ENCODE measurements at places on chromosomes 2 and 18.
A peak's percentile ranks its signal among the peaks of the same experiment; 100 is the strongest.

DNA sequence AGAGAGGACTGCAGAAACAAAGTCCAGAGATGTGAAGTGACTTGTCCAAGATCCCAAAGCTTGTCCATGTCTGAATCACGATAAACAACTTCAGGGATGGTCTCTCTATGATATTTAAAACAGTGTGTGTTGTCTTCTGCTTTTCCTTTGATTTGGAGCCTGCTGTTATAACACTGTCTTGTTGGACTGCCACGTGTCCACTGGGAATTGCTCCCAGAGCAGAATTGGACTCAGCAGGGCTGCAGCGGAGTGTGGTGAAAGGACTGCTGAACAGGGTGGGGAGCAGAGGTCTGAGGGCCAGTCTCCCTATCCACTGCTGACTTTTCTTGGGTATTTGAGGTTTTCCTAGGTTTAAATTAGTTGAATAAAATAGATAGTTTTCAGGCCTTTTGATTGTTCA lies 68.3 kb downstream of the IL1R2 start:
- DNase-seq: no peak

DNA sequence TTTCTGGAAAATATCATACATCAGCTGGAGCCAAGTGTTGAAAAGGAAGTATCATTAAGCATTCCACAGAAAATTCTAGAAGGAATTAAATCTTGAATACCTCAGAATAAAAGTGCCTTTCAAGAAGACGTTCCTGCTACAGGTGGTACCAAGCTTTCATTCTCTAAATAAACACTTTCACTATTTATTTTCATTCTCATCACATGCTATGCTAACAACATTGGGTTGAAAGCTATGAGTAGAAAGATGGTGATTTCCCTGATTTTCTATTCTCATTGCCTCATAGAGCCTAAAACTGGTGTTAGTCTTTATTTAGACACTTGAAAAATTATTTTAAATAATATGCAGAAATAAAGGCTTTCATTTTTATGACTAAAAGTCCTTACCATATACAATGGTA lies 324.7 kb downstream of the LRP1B start:
- DNase-seq: no peak

DNA sequence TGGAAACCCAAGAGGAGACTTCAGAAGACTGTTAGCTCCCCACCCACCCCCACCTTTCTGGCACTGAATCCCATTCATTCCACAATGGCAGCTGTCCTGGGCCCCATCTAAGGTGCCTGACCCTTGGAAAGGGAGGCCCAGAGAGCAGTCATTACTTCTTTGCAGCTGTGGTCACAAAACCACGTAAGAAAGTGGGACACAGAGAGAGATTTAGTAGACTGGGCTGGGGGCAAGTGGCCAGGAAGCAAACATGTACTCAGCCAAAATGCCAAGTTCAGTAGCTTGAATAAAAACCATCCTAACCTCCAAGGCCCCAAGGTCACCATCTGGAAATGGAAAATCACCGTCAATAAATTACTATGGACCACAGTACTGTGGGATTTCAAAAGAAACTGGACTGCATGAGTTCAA lies 381.4 kb downstream of the TNS1 start:
- DNase-seq: no peak

- DNase-seq: peak; percentile 96
Measured at GRCh38 chr18:48663931-48664847, 125.4 kb downstream of the CTIF start.

DNA sequence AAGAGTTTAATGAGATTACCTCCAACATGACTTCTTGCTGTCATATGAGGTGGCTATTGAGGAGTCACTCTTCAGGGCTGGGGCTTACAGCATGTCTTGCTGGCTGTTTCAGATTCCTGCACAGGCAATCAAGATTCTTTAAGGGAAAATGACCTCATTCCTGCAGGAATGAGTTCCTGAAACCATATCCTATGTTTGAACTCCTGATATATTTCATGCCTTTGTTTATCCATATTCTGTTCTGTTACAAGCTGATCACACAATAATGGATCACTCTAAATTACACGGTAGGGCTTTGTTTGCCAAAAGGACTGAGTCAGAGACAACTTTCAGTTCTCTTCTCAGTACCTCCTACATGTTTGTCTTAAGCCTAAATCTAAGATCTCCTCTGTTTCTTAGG lies 879.8 kb upstream of the PIK3C3 start:
- no peak for DNase-seq

- DNase-seq: no peak
Measured at GRCh38 chr2:109213646-109214433, 84.8 kb downstream of the SH3RF3 start.

DNA sequence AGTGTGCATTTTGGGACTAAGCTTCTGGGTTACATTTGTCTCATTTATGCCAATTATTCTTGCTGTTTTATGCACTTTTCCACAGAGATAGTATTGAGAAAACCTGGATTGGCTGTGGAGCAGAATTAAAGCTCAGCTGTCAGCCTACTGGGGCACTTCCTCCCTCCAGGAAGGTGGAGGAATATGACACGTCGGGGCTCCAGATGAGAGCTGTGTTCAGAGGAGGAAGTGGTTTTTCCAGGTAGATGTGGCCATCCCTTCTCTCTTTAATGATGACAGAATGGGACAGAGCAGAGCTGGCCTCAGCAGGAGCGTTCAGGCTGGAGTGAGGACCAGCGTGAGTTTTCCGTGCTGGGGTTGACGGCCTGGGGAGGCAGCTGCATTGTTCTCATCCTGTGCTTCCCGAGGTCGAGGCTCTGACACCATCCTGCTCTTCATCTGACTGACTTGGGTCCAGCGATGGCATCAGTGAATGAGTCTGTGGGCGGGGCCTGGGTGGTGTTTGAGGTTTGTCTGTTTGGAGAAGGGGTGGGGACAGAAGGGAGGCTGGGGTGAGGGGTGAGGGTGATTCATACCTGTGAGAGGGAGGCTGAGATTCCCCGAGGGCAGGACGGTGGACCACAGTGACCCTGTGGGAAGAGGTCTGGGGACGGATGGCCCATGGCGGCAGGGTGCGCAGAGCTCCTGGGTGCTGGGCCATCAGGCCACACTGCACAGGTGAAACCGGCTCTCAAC lies 207.0 kb downstream of the LDLRAD4 start:
- DNase-seq: no peak

GRCh38 chr18:35693829-35694228 lies 112.3 kb downstream of the GALNT1 start:
- DNase-seq: no peak

- no peak for DNase-seq
Measured at GRCh38 chr18:56468396-56468795, 170.0 kb downstream of the TXNL1 start.

DNA sequence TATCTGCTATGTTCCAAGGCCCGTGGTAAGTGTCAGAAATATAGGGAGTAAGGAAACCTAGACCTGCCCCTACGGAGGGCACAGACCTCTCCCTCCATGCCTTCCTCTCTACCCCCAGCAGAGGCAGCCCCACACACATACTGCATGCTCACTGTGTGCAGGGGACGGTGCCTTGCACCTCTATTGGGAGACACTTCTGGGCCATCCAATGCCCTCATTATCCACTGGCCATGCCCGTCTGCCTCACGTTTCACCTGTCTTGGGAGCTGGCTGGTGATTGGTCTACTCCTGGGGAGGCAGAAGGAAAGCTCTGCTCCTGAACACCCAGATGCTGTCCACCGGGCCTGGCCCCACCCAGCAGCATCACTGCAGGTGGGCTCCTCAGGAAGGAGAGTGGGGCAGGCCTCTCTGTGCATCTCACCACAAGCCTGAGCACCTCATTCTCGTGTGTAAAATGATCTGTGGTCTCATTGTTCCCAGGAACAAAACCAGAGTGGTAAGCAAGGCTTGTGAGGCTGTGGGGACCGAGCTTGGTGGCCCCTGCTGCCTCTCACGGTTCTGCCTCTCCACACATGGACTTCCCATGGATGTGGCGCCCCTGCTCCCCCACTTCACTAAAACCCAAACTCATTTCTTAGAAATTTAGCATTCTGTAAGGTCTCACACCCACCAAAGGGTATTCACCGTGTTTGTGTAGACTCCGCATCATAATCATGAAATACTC lies 312.5 kb upstream of the HS6ST1 start:
- peak; percentile 12 for DNase-seq

GRCh38 chr2:130964931-130965330 lies 128.2 kb downstream of the ARHGEF4 start:
- no peak for DNase-seq

DNA sequence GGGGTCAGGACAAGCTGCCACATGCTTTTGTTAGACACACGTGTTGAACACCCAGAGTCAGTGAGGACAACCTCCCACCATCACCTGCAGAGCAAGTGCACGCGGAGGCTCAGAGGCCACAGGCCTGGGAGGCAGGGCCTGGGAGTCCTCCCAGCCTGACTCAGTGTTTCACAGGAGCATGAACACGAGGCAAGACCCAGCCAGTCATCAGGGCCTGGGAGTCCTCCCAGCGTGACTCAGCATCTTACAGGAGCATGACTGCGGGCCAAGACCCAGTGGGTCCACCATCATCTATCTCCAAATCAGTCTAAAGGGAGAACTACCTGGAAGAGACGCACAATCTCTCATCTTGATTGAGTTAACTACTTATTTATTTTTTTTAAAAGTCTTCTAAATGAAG lies 112.6 kb upstream of the PXDN start:
- no peak for DNase-seq

GRCh38 chr2:75476761-75477160 lies 84.0 kb downstream of the EVA1A start:
- no peak for DNase-seq

DNA sequence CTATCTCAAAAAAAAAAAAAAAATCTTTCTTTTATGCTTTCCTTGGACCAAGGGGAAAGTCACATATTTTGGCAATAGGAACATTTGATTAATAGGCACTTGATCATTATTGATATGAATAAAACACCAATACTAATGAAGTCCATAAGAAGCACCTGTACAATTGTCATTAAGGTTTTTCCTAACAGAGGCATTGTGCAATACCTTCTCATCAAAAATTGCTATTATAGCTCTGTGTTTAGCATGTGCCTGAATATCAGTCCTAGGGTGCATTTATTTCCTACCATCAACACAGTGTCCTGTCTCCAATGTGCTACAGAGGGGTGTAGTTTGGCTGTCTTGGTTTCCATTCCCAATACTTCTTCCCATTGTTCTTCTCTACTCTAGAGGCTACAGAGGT lies 483.8 kb upstream of the SPRED2 start:
- no peak for DNase-seq

GRCh38 chr18:7395566-7395965 lies 164.7 kb downstream of the LRRC30 start:
- DNase-seq: no peak

Measured in D721Med (cell line).